ENCODE measurements at places on chromosomes 2 and 18.

DNA sequence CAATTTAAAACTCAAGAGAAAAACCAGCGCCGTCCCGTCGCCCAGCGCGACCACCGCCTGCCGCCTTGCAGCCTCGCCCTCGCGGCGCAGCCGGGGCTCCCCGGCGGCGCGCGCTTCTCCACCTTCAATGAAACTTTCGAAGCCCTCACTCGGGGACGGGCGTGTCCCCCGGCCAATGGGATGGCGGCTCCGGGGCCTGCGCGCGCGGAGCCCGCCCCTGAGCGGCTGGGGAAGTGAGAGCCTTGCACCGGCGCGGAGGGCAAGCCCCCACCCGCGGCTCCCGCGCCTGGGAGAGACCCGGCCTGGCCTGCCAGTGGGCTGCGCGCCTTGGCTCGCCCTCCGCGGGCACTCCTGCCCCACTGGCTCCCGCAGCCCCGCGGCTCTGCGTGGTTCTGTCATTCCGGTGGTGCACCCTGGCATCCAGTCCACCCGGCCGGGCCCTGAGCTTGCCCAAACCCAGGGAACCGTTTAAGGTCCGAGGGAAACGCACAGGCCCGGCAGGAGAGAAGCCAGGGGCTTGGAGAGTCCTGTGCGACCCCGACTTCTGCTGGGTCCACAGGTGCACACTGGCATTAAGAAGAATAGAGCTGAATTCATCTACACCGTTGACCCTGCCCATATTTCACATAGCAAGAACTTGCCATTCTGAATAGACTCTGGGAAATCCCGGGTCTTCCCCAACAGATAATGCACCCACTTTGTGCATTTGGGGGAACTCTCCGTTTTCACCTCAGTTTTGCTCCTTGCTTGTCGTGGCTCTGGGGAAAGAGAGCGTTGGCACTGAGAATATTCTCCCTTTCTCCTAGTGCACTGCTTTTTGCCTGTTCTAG is at the start of gene PIEZO2:
Gene PIEZO2 (minus strand): TSS at position 129 of the 830 bp plus-strand sequence. CDS start 981 bp downstream, outside the sequence.
- DNase-seq: no peak

GRCh38 chr2:65504201-65504600 is 71.8 kb upstream of the SPRED2 start:
- no peak for DNase-seq

DNA sequence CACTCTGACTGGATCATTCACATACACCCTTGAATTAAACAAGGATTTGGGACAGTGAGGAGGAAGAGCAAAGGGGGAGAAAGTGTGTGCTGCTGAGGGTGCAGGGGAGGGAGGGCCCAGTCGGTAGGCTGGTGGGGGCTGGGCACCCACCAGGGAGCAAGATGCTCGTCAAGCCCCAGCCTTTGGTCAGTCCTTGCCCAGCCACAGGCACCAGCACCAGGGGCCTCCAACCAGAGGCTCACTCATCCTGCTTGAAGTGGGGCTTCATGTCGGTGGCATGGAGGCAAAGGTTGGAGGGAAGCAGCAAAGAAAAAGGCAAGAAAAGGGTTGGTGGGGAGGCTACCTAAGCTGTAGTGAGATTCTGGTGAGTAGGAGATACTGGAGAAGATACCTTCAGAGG is 21.9 kb downstream of the CDC42EP3 start:
- no peak for DNase-seq

DNA sequence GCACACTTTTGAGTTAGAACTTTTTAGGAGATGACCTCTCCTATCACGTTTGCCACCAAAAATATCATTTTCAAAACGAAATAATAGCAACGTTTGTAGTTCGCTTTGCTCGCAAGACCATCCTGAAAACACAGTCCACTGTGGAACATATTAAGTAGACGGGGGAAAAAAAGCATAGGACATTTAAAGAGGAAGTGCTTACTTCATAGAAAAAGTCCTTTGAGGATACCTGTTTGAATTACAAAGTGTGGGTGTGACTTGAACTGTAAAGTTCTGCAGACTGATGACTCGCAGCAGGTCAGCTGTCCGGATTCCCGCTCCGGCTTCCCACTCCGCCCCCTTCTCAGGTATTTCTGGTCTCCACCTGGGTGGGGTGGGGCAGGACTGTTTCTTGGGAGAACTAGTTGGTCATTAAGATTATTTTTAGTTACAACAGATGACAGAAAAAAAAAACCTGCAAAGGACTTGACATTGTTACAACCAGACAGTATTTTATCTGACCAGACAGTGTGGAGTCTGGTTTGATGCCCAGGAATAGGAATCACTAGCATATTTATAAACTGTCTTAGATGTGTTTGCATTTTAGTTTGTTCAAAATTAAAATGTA is 13.3 kb downstream of the CNOT11 start:
- DNase-seq: no peak

- no peak for DNase-seq
Observed at GRCh38 chr18:6520901-6521300, 106.2 kb upstream of the L3MBTL4 start.

DNA sequence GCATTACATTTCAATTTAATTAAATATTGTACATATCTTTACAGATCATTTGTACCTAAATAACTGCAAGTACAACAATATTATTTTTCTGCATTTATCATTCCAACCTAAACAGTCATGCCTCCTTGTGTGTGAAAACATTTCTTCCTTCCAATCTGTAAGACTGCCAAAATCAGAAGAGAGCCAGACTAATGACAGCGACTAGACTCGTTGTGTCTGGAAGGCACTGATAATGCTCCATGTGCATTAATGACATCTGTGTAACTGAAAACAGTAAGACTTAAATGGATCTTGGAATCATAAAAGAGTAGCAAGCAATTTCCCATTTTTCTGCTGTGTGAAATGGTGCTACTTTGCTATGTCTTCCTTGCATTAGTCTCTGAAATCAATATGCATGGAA is 278.0 kb upstream of the DSEL start:
- DNase-seq: no peak

DNA sequence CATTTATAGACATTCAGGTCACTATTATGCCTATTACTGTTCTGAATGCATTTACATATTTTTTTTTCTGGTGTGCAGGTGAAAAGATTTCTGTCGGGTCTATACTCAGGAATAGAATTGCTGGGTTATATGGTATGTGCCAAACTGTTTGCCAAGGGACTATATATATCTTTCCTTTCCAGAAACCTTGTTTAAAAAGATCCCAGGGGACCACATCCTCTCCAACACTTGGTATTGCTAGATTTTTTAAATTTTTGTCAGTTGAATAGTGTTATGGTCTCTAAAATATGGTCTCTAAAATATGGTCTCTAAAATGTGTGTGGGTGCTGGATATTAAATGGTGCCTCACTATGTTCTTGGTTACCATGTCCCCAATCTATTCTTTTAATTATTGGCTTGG is 131.3 kb downstream of the INSIG2 start:
- DNase-seq: no peak

GRCh38 chr2:219598308-219599078 is 836 bp downstream of the STK11IP start:
- DNase-seq: no peak

DNA sequence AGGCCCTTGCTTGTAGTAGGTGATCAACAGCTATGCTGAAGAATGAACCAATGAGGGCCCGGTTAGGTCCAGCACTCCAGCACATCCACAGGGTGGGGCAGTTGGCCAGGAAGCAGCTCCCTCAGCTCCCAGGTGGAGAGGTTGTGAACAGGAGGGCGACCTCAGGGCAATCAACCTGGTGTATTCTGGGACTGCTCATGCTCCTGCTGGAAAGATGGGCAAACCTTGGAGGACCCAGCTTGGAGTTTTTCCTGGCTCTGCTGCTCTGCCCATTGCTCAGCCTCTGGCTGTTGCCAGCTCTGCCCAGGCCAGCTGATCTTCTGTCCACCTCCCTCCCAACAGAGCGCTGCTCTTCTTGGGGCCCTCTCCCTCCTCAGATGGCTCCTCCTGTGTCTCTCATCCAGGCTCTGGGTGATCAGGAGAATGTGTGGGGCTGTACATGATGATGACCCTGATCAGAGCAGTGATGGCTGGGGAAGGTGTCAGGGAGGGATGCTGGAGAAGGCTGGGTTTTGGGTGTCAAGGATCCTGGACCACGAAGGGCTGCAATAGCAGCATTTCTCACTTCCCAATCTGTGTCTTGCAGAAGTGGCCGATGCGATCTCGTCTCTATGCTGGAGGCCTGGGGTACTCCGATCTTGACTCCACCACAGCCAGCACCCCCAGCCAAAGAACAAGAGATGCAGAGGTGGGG is 3.4 kb downstream of the TCF23 start:
- no peak for DNase-seq

GRCh38 chr2:97651114-97651513 is 5.3 kb downstream of the COX5B start:
- no peak for DNase-seq

DNA sequence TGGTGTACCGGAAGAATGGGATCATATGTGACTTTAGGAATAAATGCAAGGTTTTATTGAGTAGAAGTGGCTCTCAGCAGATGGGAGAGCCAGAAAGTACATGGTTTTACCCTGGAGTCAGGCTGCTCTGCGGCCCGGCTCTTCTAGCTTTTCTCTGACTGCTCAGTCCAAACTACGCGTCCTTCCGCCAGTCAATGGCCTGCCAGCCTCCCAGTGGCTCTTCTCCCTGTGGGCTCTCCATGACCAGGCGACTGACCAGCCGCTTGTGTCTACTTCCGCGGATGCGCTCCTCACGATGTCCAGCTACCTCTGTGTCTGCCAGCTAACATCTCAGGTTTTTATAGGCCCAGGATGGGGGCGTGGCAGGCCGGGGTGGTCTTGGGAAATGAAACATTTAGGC is 220.4 kb downstream of the VAPA start:
- no peak for DNase-seq

DNA sequence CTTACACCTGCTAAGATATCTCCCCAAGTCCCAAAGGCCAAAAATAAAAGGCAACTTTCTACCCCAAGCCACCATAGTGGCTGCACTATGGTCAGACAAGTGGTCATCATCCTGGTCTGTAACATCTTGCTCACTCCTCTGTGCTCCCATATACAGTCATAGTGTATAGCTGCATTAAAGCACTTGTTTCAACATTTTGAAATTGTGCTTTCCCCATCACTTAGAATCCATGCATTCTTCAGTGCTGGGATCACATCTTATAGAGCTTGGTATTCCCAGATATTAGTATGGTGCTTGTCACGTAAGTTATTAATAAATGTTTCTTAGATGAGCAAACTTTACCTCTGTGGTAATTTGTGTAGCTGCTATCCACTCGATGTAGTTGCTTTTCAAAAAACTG is 40.4 kb upstream of the CDC42EP3 start:
- DNase-seq: no peak

DNA sequence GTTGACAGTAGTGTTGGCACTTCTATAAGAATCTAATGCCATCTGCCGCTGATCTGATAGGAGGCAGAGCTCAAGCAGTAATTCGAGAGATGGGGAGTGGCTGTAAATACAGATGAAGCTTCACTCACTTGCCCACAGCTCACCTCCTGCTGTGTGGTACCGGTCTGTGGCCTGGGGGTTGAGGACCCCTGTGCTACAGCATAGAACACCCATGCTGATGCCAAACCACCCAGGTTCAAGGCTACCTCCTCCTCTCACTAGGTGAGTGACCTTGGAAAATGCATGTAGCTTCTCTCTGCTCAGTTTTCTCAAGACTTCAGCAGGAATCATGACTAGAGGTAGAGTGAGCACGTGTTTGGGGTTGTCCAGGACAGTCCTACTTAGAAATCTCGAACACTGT is 263.4 kb downstream of the SH3BP4 start:
- DNase-seq: no peak

DNA sequence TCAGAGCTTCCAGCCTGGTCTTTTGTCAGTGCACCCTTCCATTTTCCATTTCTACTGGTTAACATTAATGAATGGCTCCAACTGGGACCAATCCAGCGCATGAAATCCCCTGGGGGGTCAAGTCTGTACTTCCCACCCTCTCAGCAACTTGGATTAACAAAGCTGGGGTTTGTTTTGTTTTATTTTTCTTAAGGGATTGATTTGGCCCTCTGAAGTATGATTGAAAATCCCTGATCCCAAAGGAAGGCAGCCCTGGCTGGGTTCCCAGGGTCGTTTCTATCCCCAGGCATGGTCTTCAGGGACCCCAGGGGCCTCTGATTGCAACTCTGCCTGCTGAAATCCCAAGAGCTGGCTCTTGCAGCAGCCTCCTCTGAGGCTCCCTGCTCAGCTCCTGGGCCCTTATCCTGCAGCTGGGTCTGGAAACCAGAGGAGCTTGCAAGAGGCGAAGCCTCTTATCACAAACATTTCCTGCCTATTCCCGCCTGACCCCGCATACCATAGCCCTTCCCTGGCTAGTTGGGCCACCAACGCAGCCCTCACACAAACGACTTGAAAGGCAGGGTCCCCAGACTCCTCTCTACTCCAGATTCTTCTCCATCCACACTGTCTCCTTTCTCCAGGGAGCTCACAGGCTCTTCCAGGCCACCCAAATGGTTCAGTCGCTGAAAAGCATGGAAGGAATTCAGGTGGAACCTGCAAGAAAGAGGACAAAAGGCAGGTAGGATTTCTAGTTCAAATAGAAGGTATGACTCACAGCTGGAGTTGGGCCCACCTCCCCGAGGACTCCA is 109.7 kb upstream of the PKDCC start:
- no peak for DNase-seq

DNA sequence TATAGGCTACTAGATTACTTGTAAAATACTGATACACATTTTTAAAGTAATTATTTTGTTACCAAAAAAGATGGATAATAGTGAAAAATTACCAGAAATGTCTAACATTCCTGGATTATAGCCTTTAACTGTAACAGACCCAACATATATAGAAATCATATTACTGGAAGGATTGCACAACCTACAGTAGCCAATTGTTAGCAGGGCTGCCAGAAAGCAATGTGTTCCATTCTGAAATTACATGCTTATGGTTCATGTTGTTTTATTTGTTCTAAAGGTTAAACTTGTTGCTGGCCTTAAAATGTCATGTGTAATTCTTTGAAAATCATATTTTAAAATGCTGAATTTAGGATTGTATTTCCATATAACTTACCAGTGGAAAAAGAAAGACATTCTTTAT is 793.6 kb upstream of the ACVR2A start:
- no peak for DNase-seq

GRCh38 chr2:33214436-33214835 is 262.0 kb upstream of the RASGRP3 start:
- DNase-seq: no peak

- DNase-seq: no peak
Observed at GRCh38 chr18:4256766-4257417, 198.2 kb downstream of the DLGAP1 start.

- DNase-seq: no peak
Observed at GRCh38 chr18:53134711-53135110, 794.7 kb downstream of the DCC start.

DNA sequence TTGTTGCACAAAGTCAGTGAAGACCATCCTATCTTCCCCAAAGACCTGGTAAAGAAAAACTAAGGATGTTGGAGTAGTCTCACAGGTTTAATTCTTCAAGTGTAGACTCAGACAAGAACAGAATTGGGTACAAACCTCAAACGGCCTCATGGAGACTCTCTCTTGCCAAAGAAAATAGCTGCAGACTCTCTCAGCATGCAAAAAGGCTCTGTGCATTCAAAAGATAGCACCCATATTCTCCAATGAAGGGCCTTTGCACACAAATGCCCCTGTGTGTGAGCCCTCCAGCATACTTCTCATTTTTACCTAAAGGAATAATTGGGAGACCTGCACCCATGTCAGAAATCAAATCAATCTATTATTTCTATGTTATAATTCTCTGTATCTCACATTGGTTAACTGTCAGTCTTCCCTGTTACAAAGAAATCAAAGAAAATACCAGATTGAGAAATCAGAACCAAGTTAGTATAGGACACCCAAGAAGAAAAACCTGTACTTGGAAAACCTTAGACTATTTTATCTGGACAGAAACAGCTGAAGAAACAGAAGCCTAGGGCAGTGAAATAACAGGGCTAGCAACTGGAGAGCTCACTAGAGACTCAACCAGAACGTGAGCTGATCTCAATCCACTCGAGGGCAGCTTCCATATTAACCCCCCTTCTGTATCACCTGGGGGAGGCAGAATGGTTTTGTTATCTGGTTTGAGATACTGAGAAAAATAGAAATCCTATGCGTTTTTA is 134.7 kb upstream of the DNAJC10 start:
- no peak for DNase-seq

All from activated T-cell treated with anti-CD3 and anti-CD28 coated beads for 24 hours (primary cell).